ENCODE measurements at places on chromosomes 7 and 10. TPM values are rescaled to one million over a fixed set of nuclear protein-coding genes. Genes with fewer than 3 reads are reported as not detected.

DNA sequence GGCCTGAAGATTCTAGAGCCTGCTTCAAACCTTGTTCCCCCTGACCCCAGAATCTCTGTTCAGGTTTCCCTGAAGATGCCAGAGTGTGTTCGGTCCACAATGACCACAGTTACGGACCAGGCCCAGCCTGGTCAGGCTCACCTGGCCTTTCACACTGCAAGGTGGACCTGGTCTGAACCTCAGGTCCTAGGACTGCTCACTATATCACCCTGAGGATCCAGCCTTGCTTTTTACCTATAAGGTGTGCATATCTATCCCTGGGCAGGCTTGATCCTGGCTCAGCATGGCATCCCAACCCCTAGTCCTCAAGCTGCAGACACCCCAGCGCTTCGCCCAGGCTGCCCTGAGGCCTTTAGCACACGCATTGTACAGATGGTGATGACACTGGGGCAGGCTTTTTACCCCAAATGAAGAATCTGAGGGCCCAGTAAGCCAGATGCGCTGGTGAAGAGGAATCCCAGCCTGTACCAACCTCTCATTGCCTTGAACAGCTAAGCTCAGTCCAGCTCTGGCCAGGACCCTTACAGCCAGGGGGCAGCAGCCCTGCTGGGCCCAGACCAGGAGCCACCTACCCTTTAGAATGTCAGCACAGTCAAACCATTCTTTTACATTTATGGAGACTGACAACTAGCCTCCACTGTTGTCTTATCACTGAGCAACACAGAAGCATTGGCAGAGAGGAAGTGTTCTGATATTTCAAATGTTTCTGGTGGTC, 28.0 kb downstream of the MAT1A start:
- no peaks in the 10 kb centered on the region for H3K36me3 ChIP-seq
- DNase-seq, result no peak
- H3K4me1 ChIP-seq, result peaks cover 2% of the 10 kb centered on the region
- no peaks in the 10 kb centered on the region for H3K27me3 ChIP-seq
- H3K4me3 ChIP-seq, result no peak overlapping the region
- no peak overlapping the region for H3K27ac ChIP-seq

- no peaks in the 10 kb centered on the region for H3K4me1 ChIP-seq
- H3K27ac ChIP-seq, result no peak overlapping the region
- H3K4me3 ChIP-seq, result no peak overlapping the region
- no peak for DNase-seq
Observed at GRCh38 chr10:53183733-53184132, 411.1 kb upstream of the MBL2 start.

FAM24B gene
- 2.3 TPM for total RNA-seq

OR2A5 gene
- not detected for total RNA-seq

- H3K36me3 ChIP-seq, result peaks cover 12% of the 10 kb centered on the region
- H3K4me3 ChIP-seq, result no peak overlapping the region
- no peak overlapping the region for H3K27ac ChIP-seq
- no peaks in the 10 kb centered on the region for H3K27me3 ChIP-seq
- no peak for DNase-seq
Observed at GRCh38 chr10:5804386-5804785, 8.8 kb downstream of the GDI2 start.

GRCh38 chr7:106484562-106484961, 176.4 kb downstream of the CCDC71L start:
- no peaks in the 10 kb centered on the region for H3K36me3 ChIP-seq
- H3K4me3 ChIP-seq, result no peak overlapping the region
- no peak for DNase-seq
- H3K4me1 ChIP-seq, result no peaks in the 10 kb centered on the region

DNA sequence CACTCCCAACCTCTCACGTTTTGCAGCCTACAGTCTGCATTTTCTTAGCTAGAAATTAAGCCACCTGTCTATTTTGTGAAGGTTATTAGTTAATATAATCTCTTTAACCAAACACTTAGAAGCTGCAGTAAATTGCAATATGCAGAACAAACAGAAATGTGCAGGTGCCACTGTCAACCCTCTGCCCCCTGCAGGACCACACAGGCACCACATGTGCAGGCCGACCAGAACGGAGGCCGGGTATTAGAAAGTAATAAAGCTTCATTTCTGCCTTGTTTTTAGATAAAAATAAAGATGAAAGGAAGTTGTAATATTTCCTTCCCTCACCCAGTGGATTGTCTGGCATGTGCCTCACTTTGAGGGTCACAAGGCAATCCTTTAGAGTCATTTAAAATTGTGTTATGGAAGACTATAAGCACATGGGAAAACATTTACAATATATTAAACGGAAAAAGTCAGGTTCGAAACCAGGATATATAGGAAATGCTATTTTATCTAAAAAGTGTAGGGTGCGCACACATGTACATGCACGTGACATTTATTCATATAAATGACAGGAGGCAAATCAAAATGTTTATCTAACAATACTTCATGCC, 158.2 kb downstream of the ARHGAP12 start:
- peaks cover 37% of the 10 kb centered on the region for H3K4me1 ChIP-seq
- H3K36me3 ChIP-seq, result no peaks in the 10 kb centered on the region
- no peak overlapping the region for H3K27ac ChIP-seq
- no peaks in the 10 kb centered on the region for H3K27me3 ChIP-seq
- no peak overlapping the region for H3K4me3 ChIP-seq

SLC13A1 gene
- not detected for total RNA-seq

- H3K4me1 ChIP-seq, result no peaks in the 10 kb centered on the region
- no peaks in the 10 kb centered on the region for H3K36me3 ChIP-seq
- no peaks in the 10 kb centered on the region for H3K27me3 ChIP-seq
- H3K4me3 ChIP-seq, result no peak overlapping the region
- DNase-seq, result peak; percentile 23
Observed at GRCh38 chr10:113216102-113216501, 266.1 kb downstream of the TCF7L2 start.

CLDN3 gene
- 0.13 TPM for total RNA-seq

DNA sequence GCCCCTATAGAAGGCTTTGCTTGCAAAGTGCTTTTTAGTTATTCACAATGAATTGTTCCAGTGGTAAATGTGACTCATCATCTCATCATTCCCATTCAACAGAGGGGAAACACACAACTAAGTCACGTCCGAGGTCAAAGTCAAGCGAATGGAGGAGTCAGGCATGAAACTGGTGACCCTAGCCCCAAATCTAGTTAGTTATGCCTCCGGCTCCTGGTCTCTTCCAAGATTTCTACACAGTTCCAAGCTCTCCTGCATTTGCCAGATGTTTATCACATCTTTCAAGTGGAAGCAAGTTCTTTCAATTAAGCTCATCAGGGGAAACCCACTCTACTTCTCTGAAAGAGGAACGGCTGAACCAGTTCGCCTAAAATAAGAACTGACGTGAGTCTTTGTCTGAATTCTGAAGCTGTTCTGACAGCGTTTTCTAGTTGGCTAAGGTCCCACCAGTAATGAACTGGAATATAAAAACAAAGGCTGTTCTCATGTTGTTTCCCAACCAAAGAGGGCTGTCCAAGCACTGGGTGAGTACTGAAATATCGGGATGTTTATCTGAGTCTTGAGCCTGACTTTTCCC, 140.9 kb upstream of the NRBF2 start:
- no peaks in the 10 kb centered on the region for H3K4me1 ChIP-seq
- no peaks in the 10 kb centered on the region for H3K27me3 ChIP-seq
- DNase-seq, result peak; percentile 54
- no peak overlapping the region for H3K4me3 ChIP-seq
- H3K27ac ChIP-seq, result no peak overlapping the region

- peak overlapping the region; percentile 67 for H3K27ac ChIP-seq
- H3K36me3 ChIP-seq, result no peaks in the 10 kb centered on the region
- peaks cover 2% of the 10 kb centered on the region for H3K4me1 ChIP-seq
- peak; percentile 83 for DNase-seq
- peak overlapping the region; percentile 58 for H3K4me3 ChIP-seq
Observed at GRCh38 chr10:65570143-65571010, 1355.5 kb upstream of the LRRTM3 start.

GRCh38 chr10:63483983-63484382, 18.2 kb upstream of the JMJD1C start:
- no peaks in the 10 kb centered on the region for H3K4me1 ChIP-seq
- no peaks in the 10 kb centered on the region for H3K27me3 ChIP-seq
- H3K4me3 ChIP-seq, result no peak overlapping the region

LSM5 gene
- 47.5 TPM for total RNA-seq

DNA sequence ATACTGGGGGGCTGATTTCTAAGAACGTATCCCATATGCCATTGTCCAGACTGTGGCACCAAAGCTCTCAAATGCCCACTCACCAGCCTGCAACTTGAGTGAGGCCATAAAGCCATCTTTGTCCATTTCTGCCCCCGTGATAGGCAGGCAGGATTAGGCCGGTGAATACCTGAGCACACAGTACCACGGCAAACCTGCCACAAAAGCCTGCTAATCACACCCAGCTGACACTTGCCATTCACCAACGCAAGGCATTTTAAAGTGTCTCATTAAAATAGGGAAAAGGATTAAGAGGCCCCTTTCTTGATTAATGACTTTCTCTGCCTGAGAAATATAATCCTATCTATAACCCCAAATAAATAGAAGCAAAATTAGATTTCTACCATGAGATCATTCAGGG, 111.4 kb upstream of the NANOS1 start:
- H3K4me1 ChIP-seq, result peaks cover 2% of the 10 kb centered on the region
- H3K4me3 ChIP-seq, result no peak overlapping the region
- H3K36me3 ChIP-seq, result no peaks in the 10 kb centered on the region
- no peak overlapping the region for H3K27ac ChIP-seq
- peaks cover 2% of the 10 kb centered on the region for H3K27me3 ChIP-seq

DNA sequence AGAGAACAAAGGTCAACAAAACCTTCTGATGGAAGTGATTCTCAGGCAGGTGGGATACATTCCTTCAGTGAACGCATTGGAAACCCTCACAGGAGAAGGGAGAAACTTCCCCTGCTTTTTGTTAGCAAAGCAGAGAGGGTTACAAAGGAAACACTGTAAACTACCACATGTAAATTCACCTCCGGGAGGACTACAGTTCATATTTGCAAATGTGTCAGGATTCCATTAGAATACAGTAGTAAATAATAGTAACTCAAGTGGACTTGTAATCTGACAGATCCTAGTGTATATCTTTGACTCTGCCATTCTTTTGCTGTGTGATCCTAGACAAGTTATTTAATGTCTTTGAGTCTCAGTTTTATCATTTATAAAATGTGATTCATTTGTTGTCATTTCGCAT, 504.3 kb upstream of the NRP1 start:
- no peak overlapping the region for H3K27ac ChIP-seq
- DNase-seq, result no peak
- no peaks in the 10 kb centered on the region for H3K27me3 ChIP-seq
- no peaks in the 10 kb centered on the region for H3K4me1 ChIP-seq
- no peaks in the 10 kb centered on the region for H3K36me3 ChIP-seq
- H3K4me3 ChIP-seq, result no peak overlapping the region

EEPD1 gene
- 10.8 TPM for total RNA-seq

DNA sequence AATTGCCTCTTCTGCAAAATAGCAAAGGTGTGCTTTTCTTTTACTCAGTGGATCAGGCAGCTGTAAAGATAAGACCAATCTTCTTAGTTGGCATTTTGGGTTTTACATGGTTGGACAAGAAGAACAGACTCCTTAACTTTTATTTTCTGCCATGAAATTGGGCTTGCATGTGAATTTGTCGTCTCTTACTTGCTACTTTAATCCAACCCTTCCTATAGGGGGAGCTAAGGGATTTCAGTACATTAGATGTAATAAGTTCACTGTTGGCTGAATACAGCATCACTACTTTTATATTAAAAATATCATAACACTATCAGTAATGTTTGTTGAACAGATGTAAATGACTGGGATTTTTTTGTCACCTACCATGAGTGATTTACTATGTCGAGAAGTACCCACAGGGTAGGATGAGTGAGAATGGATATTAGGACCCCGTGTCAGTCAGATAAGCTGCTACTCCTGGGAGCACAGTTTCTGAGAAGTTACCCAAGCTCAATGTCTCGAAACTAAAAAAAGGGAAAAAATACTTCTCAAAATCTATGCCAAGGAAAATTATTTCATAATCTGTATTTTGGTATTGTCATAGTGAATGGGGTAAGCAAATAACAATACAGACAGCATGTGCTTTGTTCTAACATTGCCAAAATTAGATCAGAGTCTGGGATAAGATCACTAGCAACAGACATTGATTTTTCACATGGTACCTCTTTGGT, 127.4 kb upstream of the AGR3 start:
- H3K36me3 ChIP-seq, result no peaks in the 10 kb centered on the region
- no peak overlapping the region for H3K4me3 ChIP-seq
- no peaks in the 10 kb centered on the region for H3K27me3 ChIP-seq
- H3K4me1 ChIP-seq, result no peaks in the 10 kb centered on the region
- no peak overlapping the region for H3K27ac ChIP-seq

DNA sequence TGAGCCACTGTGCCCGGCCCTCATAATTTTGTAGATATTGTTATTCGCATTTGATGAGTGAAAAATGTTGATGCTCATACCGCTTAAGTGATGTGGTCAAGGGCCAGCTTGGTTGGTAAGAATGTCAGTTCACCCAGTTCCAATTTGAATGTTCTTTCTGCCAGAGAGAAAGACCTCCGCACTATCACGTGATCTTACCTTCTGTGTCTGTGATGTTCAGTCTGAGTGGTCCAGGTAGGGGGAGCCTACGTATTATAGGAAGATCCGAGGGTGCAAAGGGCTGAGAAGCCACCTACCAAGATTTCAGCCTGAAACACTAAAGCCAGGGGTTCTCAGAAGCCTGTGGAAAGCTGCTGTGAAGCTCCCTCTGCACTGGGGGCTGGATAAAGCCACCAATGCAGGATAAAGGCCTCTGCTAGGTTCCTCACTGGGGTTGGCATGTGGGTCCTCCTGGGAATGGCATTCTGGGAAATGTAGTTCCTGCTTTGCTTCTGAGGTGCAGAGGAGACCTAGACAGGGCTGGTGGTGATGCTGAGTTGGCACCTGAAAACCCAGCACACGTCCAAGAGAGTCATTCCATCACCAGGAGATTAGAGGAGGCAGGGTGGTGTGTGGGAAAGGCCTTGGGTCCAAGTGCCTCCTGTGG, 64.7 kb upstream of the AOAH start:
- no peaks in the 10 kb centered on the region for H3K27me3 ChIP-seq
- peaks cover 7% of the 10 kb centered on the region for H3K4me1 ChIP-seq
- DNase-seq, result no peak
- no peak overlapping the region for H3K4me3 ChIP-seq
- no peaks in the 10 kb centered on the region for H3K36me3 ChIP-seq

- H3K4me1 ChIP-seq, result peaks cover 3% of the 10 kb centered on the region
- H3K4me3 ChIP-seq, result no peak overlapping the region
- DNase-seq, result no peak
- H3K36me3 ChIP-seq, result no peaks in the 10 kb centered on the region
- H3K27me3 ChIP-seq, result peaks cover 10% of the 10 kb centered on the region
Observed at GRCh38 chr7:132435016-132435990, 141.0 kb downstream of the PLXNA4 start.

DNA sequence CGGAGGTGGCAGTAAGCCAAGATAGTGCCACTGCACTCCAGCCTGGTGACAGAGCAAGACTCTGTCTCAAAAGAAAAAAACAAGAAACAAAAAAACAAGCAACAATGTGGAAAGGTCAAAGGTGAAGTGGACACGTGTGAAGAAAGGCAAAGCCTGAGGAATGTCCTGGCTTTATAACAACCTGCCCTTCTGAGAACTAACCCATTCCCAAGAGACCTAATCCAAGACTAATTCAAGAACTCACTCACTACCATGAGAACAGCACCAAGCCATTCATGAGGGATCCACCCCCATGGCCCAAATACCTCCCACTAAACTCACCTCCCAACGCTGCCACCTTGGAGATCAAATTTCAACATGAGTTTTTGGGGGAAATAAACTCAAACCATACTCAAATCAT, 47.5 kb upstream of the KIF5B start:
- no peak for DNase-seq
- no peaks in the 10 kb centered on the region for H3K36me3 ChIP-seq
- no peak overlapping the region for H3K4me3 ChIP-seq
- H3K27ac ChIP-seq, result no peak overlapping the region

Data from muscle of leg (tissue), 16 donors.